Stimulated activated CD8-positive, alpha-beta memory T cell treated with anti-CD3 and anti-CD28 coated beads, Interleukin-7, amount 100 ng/mL, for 24 hours (primary cell): ENCODE measurements at places on chromosomes 4 and X.

DNA sequence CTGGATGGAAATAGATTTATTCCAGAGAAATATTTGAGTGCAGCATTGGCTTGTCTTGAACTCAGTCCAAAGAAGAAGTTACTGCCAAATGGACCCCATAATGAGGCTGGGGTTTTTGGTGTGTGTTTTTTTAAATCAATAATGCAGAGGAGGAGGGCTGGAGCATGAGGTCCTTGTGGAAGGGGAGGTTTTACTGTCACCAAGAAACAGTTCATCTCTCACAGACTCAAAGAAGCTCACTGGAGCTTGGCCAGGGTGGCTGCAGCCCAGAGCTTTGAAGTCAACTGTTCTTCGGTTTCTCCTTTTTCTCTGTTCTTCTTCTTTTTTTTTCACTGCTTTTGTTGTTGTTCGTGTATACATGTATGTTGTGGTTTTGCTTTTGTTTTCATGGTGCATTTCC is 377.7 kb downstream of the FBXW7 start:
- DNase-seq, result no peak

- no peak for DNase-seq
Measured at GRCh38 chrX:107560041-107560440, 68.3 kb upstream of the PRPS1 start.

DNA sequence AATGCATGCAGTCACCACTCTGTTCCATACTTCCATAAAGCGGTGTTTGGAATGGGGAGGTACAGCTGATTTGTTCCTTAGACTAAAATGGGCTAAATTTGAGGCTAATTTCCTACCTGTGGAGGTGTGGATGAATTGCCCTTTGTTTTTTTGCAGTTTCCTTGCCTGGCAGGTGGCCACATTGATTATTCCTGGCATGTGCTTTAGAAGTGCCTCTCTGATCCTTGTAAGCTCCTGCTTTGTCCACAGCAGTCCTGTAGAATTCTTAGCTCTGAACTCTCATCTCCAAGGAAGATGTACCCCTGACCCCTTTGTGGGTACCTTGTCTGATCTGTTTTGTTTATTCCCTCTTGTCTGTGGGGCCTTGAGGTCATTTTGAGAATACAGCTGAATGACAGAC is 136.8 kb downstream of the ADGRL3 start:
- no peak for DNase-seq

- no peak for DNase-seq
Measured at GRCh38 chr4:158870282-158870625, 101.4 kb downstream of the FNIP2 start.
